Mucosa of descending colon (tissue), 3 donors: ENCODE measurements at places on chromosomes 3 and 15. TPM values are rescaled to one million over a fixed set of nuclear protein-coding genes. Genes with fewer than 3 reads are reported as not detected.

Gene ASB14
- total RNA-seq, result not detected

Gene ANAPC13
- 36.4 TPM for total RNA-seq

Gene TKT
- total RNA-seq, result 226 TPM

Gene NME9
- total RNA-seq, result not detected

Gene FOXB1
- not detected for total RNA-seq

Gene CCR5
- total RNA-seq, result 3.4 TPM

Gene KBTBD8
- total RNA-seq, result 1.9 TPM
